Stimulated activated CD8-positive, alpha-beta memory T cell treated with anti-CD3 and anti-CD28 coated beads, Interleukin-15, amount 100 ng/mL, for 1 hour (primary cell): ENCODE measurements at places on chromosomes 1 and 21.

GRCh38 chr1:19088717-19089442 is 121.2 kb downstream of the UBR4 start:
- no peak for DNase-seq

- no peak for DNase-seq
Observed at GRCh38 chr1:145720556-145720877, 1.2 kb downstream of the CD160 start.

GRCh38 chr1:211183747-211184313 is 49.9 kb upstream of the KCNH1 start:
- DNase-seq, result no peak

DNA sequence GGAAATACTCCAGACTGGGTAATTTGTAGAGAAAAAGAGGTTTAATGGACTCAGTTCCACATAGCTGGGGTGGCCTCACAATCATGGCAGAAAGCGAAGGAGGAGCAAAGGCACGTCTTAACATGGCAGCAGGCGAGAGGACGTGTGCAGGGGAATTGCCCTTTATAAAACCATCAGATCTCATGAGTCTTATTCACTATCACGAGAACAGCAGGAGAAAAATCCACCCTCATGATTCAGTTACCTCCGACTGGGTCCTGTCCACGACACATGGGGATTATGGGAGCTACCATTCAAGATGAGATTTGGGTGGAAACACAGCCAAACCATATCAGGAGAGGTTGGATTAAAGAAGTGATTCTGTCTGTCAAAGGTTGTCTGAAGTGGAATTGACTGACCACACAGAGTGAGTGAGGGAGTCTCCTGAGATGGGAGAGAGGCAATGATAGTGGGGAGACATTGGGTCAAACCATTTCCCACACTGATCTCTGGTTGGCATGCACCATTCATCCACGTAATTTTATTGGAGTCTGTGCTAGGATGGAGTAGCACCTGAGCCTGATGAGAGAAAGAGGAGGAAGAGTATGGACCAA is 58.3 kb upstream of the VAMP3 start:
- DNase-seq, result no peak

DNA sequence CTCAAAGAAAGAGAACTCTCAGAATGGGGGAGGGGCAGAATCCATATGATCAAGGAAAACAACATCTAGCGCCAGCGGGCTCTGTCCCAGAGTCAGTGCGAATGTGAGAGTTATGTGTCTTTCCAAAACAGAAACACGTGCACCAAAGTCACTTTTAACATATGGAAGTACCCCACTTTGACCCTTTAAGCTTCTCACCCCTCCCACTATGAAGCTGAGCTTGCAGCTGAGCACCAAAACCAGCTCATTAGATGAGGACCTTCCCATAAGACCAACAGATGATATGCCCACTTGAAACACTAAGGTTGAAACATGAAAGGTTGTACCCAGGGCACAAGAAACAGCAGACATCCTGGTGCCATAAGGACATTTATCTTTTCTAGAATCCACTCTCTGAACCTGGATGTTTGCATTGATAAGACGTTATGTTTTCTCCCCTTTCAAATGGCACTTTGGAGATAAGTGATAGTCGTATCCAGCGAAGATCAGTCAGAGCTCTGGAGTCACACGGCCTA is 171.0 kb downstream of the TGFBR3 start:
- DNase-seq, result no peak

DNA sequence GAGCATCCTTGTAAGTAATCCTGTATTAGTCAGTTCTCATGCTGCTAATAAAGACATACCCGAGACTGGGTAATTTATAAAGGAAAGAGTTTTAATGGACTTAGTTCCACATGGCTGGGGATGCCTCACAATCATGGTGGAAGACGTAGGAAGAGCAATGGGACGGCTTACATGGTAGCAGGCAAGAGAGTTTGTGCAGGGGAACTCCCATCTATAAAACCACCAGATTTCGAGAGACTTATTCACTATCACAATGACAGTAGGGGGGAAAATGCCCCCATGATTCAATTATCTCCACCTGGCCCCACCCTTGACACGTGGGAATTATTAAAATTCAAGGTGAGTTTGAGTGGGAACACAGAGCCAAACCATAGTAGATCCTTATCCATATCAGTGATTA is 124.7 kb downstream of the HIVEP3 start:
- DNase-seq, result no peak

- DNase-seq, result no peak
Observed at GRCh38 chr1:41495210-41495948, 10.9 kb upstream of the EDN2 start.

GRCh38 chr1:200351826-200352549 is 57.8 kb downstream of the ZNF281 start:
- DNase-seq, result no peak

GRCh38 chr1:201113451-201114244 is 1.4 kb upstream of the CACNA1S start:
- DNase-seq, result no peak

- DNase-seq, result no peak
Observed at GRCh38 chr1:31064111-31064717, 1.3 kb downstream of the PUM1 start.

DNA sequence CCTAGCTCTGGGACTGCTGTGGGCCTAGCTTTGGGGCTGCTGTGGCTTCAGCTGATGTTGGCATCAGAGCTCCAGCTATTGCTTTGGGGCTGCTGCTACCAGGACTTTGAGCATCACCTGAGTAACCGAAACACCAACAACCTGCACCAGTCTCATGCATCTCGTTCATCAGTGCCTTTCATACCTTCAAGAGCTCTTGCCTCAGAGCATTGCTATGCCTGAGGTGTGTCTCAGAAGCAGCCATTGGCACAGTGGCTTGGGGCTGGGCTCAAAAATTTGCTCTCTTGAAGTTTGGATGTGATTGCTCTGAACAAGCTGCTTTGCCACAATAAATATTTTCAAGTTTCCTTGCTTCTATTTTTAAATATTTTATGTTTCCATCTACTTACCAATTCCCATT is 6.7 kb upstream of the LCE2D start:
- DNase-seq, result no peak

DNA sequence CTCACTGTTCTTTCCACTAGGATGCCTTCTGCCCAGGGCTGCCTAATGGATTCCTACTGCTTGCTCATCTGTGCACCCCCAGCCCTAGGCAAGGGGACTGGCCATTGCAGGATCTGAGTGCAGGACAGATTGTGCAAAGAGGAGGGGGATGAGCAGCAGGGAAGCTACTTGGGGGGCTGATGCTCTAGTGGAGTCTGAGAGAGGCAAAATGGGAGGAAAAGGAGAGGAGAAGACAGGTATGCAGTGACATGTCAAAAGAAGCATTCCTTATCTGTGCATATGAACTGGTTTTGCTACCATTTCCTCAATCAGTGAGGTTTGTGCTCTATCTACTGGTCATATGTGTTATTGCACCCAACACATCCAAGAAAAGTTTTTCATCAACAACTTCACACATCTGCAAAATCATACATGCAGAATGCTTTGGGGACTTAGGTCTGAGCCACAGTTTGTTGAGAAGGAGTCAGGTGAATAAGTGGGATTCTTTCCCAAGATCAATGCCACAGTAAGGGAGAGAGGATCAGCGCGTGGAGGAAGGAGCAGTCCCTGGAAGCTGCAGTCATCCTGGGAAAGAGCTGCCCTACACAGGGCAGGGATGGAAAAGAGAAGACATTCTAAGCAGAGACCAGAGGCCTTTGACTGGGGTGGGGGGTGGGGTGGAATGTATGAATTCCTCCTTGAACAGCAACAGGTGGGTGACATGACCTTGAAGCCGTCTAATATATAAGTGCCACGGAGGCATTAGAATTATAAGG is 14.4 kb downstream of the SLC5A9 start:
- no peak for DNase-seq

GRCh38 chr1:61450872-61451571 is 273.9 kb downstream of the TM2D1 start:
- no peak for DNase-seq

- no peak for DNase-seq
Observed at GRCh38 chr21:46316708-46317324, 6.9 kb downstream of the C21orf58 start.

DNA sequence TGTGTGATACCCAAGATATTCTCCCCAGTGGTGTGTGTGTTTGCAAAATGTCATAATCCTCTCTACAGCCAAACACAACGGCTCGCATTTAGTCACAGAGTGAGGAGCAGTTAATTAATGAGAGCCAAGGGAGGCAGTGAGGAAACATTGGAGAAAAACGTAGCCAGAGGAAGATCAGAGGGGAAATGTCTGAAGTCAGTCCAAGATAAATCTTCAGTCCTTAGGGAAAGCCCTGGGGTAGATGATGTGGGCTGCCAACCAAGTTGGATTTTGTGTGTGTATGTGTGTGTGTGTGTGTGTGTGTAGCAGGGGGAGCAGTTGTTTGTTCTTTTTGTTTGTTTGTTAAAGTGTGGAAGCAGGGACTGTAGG is 201.0 kb upstream of the PTBP2 start:
- DNase-seq, result no peak

DNA sequence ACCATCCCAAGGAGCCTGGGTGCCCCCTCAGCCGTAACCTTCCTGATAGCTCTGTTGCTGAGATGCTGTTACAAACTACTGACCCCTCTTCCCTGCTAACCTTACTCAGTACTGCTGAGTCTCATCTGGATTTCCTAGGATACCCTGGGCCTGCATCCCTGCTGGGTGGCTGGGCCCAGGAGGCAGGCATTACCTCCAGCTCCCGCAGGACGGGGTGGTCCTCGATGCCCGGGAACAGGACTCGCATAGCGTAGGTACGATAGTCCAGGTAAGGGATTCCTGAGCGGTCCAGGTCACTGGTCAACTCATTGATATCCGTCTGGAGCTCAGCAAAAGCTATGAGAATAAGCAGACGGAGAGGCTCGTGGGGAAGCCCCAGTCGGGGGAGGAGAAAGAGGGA is 131.9 kb upstream of the CD34 start:
- DNase-seq, result no peak

DNA sequence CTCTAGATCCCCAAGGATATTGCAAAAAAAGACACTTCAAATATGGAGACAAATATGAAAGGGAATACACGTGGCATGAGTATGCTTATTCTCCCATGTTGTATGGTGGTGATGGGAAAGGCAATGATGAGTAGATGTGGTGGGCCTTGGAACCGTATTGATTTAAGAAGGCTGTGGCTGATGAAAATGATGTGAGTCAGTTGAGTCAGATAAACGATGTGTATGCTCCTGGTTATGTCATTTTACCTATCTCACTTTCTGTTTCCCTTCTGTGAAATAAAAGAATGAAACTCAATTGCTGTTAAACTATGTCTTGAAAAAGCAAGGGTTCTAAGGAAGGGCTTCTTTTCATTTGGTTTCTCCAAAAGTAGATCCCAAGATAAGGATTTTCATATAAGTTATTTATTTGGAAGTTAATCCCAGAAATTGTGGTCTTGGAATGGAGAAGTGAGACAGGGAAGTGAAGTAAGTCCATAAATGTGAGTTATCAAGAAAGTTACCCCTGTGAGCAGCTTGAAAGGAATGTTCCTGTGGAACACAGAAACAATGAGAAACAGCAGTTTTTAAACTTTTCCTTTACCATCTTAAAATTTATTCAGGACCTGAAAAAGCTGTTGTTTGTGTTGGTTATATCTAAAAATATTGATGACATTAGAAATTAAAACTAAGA is 292.0 kb downstream of the DUSP10 start:
- no peak for DNase-seq

GRCh38 chr1:35894183-35894582 is 11.2 kb downstream of the AGO1 start:
- no peak for DNase-seq

GRCh38 chr21:14538483-14538882 is 7.6 kb downstream of the SAMSN1 start:
- no peak for DNase-seq

DNA sequence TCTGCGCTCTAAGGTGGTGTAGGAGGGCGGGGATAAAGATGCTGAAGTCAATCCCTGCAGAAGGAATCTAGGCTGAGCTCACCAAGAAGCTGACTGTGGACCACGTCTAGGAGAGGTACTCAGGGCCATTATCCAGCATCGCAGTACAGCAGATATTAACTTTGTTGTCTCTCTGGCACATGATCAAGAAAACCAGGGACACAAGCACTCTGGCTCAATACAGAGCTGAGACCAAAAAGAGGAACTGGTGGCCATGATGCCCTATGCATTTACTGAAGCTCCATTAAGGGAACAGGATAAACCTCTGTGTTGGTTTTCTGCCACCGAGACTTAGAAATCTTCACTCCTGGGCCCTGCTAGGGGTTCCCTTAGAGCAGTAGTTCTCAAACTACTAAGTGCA is 38.0 kb upstream of the ANGPTL7 start:
- DNase-seq, result no peak

DNA sequence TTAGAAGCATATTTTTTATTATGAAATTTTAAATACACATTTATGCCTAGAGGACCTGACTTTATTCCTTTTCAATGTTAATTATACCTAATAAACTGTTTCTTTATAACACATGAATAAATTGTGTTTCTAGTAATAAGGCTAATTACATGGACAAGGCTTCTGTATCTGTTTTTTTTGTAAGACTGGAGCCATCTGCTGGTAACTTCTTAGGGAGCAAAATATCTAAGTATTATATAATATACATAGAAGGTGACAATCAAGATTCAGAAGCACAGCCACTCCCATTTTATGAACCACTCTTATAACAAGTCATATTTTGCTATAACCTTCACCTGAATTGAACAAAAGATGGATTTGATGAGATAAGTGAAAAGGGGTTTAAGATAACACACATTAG is 84.2 kb downstream of the LBR start:
- no peak for DNase-seq

DNA sequence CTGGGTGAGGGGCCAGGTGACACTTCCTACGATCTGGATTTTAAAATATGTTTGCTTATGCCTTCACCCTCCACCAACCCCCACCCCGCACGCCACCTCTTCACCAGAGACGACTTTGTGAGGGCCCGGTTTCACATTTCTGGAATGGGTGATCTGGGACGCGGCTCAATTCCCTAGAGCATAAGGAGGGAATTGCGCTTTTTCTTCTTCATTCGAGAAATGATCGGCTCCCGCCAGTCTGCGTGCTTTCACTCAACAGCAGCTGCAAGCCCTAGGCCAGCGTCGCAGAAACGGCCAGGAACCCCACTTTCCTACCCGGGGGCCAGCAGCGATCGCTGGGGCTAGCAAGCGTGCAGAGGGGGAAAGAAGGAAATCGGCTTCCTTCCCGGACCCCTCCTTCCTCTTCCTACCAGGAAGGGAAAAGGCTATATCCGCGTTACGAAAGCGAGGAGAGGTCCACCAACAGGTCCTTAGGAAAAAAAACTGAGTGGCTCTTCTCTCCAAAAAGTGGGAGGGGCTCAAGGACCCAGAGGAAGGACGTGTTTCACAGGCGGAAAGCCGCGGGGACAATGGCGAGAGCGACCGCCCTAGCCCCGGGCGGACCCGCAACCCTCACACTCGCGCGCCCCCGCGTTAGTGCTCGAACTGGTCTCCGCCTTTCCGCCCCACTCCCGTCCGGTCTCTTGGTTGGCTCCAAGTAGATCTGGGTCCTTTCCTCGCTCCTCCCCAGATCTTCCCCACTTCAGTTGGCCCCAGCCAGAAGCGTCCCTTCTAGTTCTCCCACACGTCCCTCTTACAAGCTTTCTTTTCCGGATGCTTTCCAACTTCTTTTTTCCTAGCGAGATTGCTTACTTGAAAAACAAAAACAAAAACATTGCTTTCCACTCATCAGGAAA is 1.1 kb upstream of the ADAMTS1 start:
- DNase-seq, result no peak

GRCh38 chr1:58251430-58252073 is 295.0 kb downstream of the OMA1 start:
- no peak for DNase-seq

GRCh38 chr1:45297666-45298356 is 28.9 kb upstream of the HPDL start:
- no peak for DNase-seq
